ENCODE measurements at places on chromosomes 5 and 9.

- DNase-seq: no peak
These were observed 398.3 kb downstream of the ANXA1 start for GRCh38 chr9:73549991-73550390.

DNA sequence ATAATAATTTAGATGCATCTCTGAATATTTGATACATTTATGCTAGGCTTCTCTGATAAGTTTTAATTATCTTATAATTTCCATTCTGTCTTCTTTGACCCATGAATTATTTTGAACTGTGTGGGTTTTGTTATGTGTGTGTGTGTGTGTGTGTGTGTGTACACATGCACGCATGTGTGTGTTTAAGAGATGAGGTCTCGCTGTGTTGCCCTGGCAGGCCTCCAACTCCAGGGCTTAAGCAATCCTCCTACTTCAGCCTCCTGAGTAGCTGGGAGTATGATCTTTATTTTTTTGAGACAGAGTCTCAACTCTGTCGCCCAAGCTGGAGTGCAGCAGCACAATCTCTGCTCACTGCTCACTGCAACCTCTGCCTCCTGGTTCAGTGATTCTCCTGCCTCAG, 75.4 kb downstream of the NDUFAF2 start:
- DNase-seq: no peak

- no peak for DNase-seq
These were observed 8.5 kb upstream of the GLT6D1 start for GRCh38 chr9:135647884-135648283.

- DNase-seq: no peak
These were observed 18.0 kb upstream of the SH3RF2 start for GRCh38 chr5:145918397-145918796.

- DNase-seq: no peak
These were observed 33.1 kb upstream of the ANKRD33B start for GRCh38 chr5:10530601-10531320.

DNA sequence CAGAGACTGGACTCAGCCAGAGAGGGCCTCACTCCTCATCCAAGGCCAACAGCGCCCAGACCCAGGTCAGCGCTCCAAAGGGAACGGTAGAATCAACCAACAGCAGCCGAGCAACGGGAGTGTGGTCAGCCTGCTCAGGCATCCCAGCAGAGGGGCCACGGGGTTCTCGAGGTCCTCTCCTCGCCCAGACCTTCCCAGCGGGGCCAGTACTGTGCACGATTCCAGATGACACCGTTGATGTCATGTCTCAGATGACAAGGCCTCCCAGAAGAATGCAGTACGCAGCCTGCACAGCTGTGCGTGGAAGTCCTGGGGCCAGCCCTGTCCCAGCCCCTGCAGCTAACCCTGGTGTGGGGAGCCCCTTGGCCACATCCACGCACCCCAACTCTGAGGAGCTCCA, 141.0 kb upstream of the PPP1R26 start:
- DNase-seq: no peak

- DNase-seq: no peak
These were observed 241.9 kb upstream of the TLE4 start for GRCh38 chr9:79329861-79330260.

- no peak for DNase-seq
These were observed 45.3 kb downstream of the MAP1B start for GRCh38 chr5:72152545-72152944.

DNA sequence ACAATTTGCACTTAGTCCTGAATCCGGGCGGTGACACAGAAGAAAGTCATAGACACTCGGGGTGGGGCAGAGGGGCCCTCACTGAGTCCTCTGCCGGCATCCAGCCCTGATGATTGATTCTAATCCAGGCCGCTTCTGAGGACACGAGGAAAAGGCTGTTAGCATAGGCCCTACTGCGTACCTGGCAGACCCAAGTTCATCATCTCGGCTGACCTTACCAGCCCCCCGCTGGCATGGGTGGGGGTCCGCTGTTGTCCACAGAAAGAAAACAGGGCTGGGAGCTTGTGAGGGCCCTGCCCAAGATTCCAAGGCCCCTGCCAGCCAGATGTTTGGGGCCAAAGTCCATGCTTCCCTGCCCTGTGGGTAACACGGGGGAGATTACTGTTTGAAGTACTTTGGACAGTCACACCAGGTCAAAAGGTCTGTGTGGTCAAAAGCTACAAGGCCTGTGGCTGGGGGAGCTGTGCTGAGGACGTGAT, 24.5 kb downstream of the ERGIC1 start:
- DNase-seq: no peak

DNA sequence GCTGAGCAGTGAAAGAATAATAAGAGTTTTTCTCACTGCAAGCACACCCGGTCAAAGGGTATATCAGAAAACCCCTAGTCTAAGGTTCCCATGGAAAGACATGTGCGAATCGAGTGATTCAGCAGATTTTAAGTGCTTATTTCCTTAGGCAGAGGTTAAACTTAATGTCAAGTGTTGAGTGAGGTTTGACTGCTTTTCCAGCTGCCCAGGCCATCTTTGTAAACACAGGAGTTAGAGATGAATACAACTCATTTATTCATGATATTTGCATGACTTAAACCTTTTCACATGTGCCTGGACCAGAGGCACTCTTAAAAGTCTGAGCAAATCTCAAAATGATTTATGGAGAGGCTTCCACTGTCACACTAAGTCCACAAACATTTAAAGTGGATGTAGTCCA, 137.8 kb upstream of the RGMB start:
- no peak for DNase-seq

GRCh38 chr9:115165233-115165632, 47.3 kb upstream of the TNC start:
- DNase-seq: no peak

DNA sequence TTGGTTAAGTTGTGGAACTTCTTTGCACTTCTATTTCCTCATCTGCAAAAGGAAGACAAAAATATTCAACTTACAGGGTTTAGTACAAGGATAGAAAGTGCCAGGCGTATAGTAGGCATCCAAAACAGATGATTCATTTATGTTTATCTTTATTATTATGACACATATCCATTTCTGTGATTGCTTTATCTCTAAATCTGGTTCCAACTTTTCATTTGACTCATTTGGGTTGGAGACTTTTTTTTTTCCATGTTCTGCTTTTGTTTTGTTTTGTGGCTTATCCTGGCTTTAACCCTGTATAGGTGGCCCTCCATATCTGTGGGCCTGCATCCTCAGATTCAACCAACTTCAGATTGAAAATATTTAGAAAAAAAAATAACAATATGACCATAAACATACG, 186.7 kb upstream of the SLC24A2 start:
- DNase-seq: no peak

- no peak for DNase-seq
These were observed 32.0 kb upstream of the PANK3 start for GRCh38 chr5:168611165-168611564.

DNA sequence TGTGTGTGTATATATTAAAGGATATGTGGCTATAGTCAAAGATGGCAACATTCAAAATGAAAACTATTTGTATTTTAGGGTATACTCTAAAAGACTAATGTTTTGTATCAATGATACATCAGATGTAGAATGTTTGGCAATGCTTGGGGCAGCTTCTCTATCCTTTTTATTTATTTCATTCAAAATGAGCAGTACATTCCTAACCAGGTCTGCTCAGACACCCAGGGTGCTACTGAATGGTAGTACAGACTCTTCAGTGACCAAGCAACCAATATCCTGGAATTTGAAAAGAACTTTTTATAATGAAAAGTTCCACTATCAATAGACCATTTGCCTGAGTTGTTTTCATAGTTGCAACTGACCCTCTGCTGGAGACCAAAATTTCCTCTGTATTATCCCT, 23.9 kb downstream of the MEGF9 start:
- no peak for DNase-seq

DNA sequence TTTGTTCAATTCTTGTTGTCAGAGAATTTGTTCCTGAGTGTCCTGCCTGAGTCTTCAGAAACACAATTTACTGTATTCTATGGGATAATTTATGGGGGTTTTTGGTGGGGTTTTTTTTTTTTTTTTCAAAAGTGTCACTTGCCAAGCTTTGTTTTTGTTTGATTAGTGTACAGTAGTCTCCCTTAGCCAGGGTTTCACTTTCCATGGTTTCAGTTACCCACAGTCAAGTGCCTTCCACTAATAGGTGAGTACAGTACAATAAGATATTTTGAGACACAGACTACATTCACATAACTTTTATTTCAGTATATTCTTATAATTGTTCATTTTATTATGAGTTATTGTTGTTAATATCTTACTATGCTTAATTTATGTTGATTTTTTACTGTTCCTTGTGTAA, 25.0 kb upstream of the AUH start:
- DNase-seq: no peak

- no peak for DNase-seq
These were observed 58.7 kb upstream of the ZNF354B start for GRCh38 chr5:178801021-178801420.

GRCh38 chr5:84859056-84859455, 474.4 kb upstream of the EDIL3 start:
- no peak for DNase-seq

DNA sequence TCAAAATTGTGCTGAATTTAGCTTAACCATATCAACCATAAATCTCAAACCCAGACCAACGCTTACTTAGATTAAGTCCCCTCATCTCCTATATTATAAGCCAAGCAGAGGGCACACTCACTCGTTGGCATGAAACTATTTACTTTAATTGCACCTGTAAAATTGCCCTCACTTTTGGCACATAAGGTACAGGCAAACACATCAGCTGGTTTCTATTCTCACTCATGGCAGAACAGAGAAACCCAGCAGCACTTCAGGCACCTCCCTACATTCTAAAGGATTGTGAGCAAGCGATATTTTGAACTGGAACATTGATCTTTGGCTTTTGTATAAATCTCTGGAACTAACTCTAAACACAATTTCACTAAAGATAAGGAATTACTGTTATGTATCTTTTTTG, 845.6 kb upstream of the CDH6 start:
- DNase-seq: no peak

- no peak for DNase-seq
These were observed 82.4 kb upstream of the TNFAIP8 start for GRCh38 chr5:119273391-119273839.

- DNase-seq: no peak
These were observed 111.8 kb upstream of the ACTBL2 start for GRCh38 chr5:57594436-57594835.

DNA sequence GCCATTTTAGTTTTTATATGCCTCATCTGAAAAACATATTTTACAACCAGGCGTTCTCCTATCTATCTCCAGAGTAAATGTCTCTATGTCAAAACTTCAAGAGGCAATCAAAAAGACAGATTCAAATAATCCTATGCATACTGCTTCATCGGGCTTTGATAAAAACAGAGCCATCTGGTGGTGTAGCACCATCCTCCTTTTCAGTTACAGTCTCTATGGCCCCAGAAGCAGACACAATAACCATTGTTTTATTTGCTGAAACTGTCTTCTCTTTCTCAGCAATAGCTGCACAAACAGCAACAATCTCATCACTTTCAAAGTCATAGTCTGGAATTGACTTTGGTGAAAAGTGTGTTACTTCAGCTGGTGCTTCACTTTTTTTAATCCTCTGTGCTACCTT, 36.3 kb downstream of the PTGER4 start:
- DNase-seq: no peak

GRCh38 chr9:27019589-27019988, 14.1 kb upstream of the LRRC19 start:
- DNase-seq: no peak

DNA sequence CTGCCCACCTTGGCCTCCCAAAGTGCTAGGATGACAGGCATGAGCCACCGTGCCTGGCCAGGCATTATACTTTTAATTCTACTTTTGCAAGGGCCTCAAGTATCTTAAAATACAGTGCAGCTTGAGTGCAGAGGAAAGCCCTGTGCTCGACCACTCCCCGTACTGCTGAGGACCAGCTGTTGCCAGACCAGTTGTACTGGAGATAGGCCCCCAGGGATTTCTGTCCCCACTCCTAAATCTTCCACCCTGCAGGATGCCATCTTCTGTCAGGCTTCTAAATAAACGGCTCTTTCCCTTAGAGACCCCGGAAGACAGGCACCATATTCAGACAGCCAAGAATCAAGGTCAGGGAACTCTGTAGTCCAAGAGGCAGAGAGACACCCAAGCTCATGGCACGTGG, 16.6 kb upstream of the PSMD5 start:
- DNase-seq: no peak

- no peak for DNase-seq
These were observed 79.5 kb upstream of the PIP5K1B start for GRCh38 chr9:68625559-68625958.

- DNase-seq: no peak
These were observed 12.7 kb downstream of the KCTD16 start for GRCh38 chr5:144183254-144183889.
